C1 segment of cervical spinal cord (tissue), 14 donors: ENCODE measurements at places on chromosomes 12 and 14.

DNA sequence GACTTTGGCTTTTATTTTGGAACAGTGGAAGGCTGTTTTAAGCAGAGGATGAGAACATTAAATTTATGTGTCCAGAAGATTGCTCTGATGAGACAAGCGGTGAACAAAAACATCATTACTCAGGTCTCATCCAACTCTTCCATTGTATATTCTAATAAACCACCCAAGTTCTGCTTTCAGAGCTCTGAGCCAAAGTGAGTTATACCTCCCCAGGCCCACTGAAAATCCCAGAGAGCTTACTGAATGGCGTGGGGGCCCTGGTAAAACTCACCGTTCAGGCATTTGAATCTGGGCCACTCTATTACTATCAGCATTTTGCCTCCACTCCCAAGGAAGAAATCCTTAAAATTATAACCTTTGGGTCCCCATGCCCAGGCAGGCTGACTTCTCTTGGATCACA lies 122.0 kb upstream of the HIF1A start:
- DNase-seq: no peak

GRCh38 chr14:58626431-58626831 lies 11.3 kb upstream of the DACT1 start:
- no peak for DNase-seq

- DNase-seq: peak; percentile 40
Measured at GRCh38 chr14:103540821-103541708, 12.1 kb downstream of the TRMT61A start.

DNA sequence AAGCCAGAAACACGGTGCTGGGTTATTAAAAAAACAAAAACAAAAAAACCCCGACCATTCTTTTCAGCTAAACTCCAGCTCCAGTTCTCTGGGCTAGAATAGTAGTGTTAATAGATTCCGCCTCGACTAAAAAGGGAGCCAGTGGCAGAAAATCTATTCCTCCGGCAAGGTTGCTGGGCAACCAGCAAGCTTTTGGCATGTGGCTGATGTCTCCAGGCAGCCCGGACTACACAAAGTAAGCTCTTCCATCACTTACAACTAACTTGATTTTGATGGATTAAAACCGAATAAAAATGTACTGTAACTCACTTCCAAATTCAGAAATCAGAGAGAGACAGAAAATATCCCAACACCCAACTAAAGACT lies 126.4 kb upstream of the FOXN3 start:
- no peak for DNase-seq

GRCh38 chr12:11836282-11837151 lies 187.0 kb downstream of the ETV6 start:
- no peak for DNase-seq

GRCh38 chr12:17680220-17680619 lies 409.8 kb downstream of the RERGL start:
- DNase-seq: no peak

DNA sequence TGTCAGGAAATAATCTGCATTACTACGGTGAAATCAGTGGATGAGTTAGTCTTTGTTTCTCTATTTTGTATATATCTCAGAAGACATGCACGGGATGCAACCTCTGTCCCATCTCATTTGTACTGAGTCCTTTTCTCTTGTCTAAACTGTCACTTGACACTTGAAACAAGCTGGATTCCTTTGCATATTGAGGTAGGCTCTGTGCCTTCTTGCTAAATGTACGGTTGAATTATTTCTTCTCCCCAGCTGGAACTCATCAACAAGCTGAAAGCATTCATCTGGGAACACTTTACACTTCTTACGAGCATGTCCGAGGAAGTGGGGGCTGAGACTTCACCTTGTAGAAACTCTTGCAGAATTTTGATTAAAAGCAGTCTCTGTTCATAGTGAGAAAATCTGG lies 119.5 kb downstream of the VEZT start:
- DNase-seq: no peak

DNA sequence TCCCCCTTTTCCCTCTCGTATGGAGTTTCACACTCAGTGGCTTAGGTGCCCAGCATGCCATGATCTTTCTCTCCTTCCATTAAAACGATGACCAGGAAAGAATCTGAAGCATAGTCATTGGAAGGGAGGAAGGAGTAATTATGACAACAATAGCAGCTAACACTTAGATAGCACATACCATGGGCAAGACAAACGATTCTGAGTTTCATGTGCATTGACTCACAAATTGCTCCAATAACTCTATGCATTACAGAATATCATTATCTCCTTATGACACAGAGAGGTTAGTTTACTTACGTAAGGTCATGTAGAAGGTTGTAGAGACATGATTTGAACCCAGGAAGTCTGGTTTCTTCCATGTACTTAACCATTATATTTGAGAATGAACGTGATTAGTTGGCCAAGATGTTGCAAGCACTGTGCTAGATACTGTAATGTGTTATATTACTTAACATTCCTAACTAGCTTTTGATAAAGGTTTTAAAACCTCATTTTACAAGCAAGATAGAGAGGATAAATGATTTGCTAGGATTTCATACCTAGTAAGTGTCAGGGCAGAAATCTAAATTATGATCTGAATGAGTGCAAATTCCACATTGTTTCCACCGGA lies 162.4 kb downstream of the CAND1 start:
- DNase-seq: no peak

DNA sequence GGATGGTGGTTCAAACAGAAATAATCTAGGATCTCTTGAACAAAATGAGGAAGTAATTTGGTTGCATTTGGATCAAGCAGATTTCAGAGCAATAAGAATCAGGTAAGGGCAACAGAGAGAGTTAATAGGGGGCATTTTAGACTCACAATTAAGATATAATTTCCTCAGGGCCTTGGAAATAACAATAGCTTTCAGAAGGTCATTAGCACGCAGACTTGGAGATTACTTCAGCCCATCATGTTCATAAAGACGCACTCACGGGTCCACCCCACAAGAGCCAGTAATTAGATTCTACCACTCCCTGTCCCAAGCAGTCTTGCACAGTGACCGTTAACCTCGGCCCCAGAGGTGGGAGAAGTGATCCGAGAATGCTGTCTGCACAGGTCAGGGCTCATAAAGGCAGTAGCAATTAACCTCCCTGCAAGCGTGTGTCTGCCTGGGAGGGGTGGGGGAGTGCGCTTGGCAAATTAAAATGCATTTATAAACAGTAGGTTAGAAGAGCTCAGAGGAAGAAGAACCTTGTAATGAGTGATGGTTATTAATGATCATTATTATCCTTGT lies 125.7 kb upstream of the CCDC196 start:
- no peak for DNase-seq

- no peak for DNase-seq
Measured at GRCh38 chr12:25438638-25439037, 114.4 kb downstream of the LMNTD1 start.

- no peak for DNase-seq
Measured at GRCh38 chr14:36718216-36718615, 56.6 kb downstream of the PAX9 start.

DNA sequence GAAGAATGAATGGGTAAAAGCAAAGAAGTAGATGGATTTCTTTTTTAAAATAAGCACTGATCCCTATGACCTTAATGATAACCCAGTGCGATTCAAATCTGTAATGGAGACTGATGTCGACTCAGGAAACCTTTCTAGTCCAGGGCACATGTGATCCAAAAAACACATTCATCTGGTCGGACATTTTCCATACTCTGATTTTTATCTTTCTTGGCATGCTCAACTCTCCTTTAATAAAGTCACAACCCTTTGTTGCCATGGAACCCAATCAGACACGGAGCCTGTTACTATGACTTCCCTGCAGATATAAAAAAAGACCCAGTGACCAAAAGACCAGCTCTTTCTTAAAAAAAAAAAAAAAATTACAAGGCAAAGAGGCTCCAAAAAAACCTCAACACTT lies 27.9 kb downstream of the TMCC3 start:
- DNase-seq: no peak

DNA sequence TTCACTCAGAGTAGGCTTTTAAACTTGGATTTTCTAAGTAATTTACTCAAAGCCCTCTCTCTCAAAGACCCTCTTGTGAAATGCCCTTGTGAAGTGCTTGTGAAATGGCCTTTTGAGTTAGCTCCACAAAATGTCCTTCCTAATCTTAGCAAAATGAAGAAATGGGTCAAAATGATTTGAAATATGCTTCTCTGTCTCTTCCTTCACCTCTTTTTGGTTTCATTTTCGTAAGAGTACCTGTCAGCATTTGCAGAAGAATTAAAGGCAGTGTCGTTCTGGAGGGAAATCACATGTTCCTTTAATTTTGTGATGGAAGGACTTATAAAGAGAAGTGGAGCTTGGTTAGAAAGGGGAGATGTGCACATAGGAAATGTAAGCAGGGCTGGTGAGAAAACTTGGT lies 93.7 kb downstream of the HMGA2 start:
- no peak for DNase-seq

GRCh38 chr12:3199551-3200031 lies 122.4 kb downstream of the TSPAN9 start:
- DNase-seq: no peak

DNA sequence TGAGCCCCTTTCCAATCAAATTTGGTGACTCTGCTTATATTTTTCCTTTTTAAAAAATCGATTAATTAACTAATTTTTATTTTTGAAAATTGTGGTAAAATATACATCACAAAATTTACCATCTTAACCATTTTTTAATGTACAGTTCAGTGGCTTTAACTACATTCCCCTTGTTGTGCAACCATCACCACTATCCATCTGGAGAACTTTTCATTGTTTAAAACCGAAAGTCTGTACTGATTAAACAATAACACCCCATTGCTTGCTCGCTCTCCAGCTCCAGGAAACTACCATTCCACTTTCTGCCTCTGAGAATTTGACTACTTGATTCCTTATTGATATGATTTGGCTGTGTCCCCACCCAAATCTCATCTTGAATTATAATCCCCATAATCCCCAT lies 283.4 kb downstream of the C12orf75 start:
- DNase-seq: no peak

- DNase-seq: no peak
Measured at GRCh38 chr12:124545508-124546418, 21.6 kb downstream of the NCOR2 start.

- no peak for DNase-seq
Measured at GRCh38 chr14:45658917-45659299, 405.9 kb upstream of the MIS18BP1 start.

DNA sequence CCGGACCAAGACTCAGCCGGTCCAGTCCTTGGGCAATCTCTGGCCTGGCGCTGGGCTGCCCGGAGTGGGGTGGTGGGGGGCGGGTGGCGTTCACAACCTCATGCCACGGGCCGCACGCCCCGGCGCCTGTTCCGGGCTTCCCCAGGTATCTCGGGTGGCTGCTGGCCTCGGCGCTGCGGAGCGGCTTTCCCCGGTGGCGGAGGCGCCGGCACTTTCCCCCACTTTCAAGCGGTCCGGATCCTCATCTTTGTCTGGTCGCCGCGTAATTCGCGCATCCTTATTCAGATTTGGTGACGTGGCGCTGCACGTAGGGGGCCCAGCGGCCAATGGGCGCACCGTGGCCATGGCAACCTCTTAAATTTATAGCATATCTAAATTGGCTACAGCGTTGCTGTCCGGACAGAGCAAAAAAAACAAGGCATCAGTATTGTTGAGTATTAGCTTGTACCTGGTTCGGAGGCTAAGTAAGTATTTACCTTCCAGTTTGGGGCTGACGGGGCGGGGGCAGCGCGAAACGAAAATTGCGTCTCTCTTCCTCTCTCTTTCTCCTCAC lies at the start of gene LHX5:
Gene LHX5, minus strand, starts transcription at position 253 of the 553 bp plus-strand sequence. CDS start 373 bp downstream, outside the sequence.
- DNase-seq: no peak

DNA sequence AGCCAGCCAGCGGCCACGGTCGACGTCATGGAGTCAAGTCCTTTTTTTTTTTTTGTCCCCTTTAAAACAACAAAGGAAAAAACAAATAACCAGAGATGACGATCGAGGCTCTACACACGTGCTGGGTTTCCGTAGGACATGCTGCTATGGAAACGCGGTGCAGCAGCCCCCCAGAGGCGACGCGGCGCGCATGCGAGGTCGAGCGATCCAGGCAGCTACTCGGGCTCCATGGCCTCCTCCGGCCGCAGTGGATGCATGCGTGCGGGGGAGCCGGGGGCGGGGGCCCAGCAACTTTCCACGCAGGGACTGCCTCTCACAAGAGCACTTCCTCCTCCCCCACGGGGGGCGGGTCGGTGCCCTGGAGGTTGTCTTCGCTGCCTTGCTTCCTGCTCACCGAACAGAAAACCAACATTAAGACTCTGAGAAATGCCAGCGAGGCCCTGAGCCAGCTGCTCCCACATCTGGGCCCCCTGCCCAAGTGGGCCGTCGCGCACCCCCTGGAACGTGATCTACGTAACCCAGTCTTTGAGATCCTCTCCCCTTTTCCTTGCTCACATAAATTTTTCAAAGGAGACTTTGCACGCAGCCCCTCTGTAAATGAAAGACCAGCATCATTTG lies 30.7 kb downstream of the P2RX4 start:
- peak; percentile 10 for DNase-seq

DNA sequence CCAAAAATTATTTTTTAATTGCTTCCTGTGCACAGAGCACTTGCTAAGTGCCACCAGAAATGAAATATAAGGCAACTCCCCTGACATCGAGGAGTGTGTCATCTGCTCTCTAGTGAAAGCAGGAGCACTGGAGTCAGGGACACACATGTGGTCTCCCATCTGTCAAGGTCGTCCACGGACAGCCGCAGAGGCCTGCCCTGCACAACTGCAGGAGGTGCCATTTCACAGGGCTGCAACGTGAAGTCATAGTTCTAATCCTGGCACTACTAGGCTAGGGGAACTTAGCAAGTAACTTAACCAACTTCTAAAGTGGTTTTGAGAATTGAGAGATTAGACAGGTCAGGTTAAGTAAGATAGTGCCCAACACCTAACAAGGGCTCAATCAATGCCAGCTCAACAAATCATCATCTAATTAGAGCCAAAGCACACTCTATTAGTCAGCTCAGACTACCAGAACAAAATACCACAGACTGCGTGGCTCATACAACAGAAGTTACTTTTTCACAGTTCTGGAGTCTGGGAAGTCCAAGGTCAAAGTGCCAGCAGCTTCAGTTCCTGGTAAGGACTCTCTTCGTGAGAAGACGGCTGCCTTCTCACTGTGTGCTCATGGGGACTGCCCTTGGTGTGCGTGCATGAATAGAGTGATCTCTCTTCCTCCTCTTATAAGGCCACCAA lies 30.7 kb downstream of the FOXN3 start:
- no peak for DNase-seq

GRCh38 chr12:95970905-95971304 lies 25.2 kb downstream of the HAL start:
- no peak for DNase-seq

GRCh38 chr12:111367661-111368221 lies 1.2 kb downstream of the PHETA1 start:
- no peak for DNase-seq

- DNase-seq: no peak
Measured at GRCh38 chr12:79407671-79408622, 282.8 kb downstream of the PAWR start.

DNA sequence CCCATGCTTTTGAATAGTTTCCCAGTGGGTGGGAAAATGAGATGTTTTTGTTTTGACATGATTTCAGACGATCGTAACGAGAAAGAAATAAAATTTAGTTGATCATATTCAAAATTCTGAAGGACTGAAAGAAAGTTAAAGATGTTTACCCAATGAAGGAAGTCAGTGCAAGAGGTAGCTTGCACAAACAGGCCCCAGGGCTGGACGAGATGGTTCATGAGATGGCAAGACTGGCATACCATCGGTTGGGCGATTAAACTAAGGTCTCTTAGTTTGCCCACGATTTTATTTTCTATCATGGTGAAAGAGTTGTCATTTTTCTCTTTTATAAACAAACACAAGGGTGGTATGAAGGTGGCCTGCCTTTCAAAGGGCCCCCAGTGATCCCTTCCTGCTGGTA lies 124.5 kb upstream of the TBX5 start:
- DNase-seq: no peak

- DNase-seq: no peak
Measured at GRCh38 chr14:36626151-36626550, 35.5 kb upstream of the PAX9 start.
